Tibial nerve (tissue), 4 donors: ENCODE measurements at places on chromosomes 12 and 14. TPM values are rescaled to one million over a fixed set of nuclear protein-coding genes. Genes with fewer than 3 reads are reported as not detected.
A peak's percentile ranks its signal among the peaks of the same experiment; 100 is the strongest.

GRCh38 chr12:131085125-131085815 is 131.6 kb downstream of the ADGRD1 start:
- DNase-seq, result no peak

GRCh38 chr12:93287149-93287548 is 90.6 kb upstream of the NUDT4 start:
- no peak for DNase-seq

- DNase-seq, result no peak
These were observed 1.5 kb downstream of the RAD51AP1 start for GRCh38 chr12:4540170-4540569.

- DNase-seq, result no peak
These were observed 46.3 kb upstream of the HECTD1 start for GRCh38 chr14:31253746-31254471.

- no peak for DNase-seq
These were observed 106.4 kb downstream of the HECTD4 start for GRCh38 chr12:112275836-112276235.

- no peak for DNase-seq
These were observed 5.1 kb downstream of the ASCL1 start for GRCh38 chr12:102962532-102962931.

DNA sequence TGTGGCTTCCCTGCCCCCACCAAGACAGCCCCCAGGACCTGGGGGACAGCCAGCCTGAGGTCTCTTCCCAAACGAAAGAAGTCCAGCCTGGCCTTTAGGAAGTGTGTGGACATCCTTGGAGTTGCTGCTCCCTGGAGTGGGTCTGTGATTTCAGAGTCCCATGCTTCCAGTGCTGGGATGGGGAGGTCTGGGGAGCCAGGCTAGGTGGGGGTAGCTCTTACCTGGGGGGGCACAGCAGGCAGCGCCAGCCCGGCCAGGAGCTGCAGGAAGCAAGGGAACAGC is 509 bp downstream of the PGF start:
- DNase-seq, result no peak

DNA sequence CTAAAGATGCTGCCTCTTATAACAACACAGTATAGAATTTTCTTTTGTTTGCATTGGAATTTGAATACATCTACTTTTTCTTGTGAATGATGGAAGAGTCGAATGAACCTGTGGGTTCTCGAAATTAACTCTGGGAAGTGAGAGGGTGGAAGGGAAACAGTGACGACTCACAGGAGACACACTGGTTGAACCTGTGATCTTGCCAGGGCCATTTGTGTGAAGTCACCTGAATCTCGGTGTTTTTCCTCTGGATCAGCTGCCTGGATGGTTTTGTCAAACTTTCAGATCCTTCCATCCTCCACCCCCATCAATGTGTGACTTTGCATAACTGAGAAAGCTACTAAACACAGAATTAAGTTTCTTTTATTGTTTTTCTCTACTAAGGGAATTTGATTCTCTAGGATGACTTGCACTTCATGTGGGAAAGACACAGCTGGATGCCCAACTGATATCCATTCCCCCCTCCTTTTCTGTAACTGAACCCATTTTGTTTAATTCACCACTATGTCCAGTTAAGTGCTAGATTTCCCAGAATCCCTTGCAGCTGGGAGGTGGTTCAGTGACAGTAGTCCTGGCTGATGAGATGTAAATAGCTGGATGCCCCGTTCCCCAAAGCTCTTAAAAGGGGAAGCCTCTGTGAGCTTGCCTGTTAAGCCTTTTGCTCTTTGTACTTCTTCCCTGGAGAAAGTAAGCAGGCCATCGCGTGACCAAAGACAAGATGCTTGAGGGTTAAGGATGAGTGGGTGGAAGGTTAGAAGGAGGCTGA is 6.3 kb downstream of the PPFIBP1 start:
- DNase-seq, result no peak

DNA sequence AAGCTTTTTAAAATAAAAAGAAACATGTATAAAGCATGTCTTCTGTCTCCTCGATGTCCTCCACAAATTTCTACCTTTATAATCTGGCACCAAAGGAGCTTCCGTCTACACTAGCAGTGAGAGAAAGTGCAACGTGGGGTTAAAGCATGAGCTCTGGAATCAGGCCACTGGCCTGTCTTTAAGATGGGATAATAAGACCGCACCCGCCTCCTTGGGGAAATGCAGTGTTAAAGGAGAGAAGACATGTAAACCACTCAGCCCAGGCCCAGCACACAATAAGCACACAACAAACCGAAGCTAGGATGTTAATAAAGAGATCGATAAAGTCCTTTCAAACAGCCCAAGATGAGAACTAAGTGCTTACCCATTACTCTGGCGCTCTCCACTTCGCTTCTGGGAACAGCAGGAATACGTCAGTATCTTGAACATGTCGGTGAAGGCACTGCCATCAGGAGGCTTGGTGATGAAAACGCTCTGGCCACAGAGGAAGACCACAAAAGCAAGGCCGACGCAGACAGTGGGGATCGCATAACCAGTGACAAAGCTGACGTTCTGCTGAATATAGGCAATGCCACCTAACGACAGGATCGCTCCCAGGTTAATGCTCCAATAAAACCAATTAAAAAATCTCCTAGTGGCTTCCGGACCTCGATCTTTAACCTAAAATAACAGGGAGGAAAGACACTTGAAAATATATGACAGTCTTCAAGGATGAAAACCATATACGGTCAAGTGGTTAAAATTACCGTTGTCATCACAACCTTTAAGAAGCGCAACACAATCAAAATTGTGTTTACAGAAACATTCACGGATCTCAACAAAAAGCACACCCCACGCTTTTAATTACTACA is 9.1 kb downstream of the SLC15A4 start:
- DNase-seq, result peak; percentile 36

DNA sequence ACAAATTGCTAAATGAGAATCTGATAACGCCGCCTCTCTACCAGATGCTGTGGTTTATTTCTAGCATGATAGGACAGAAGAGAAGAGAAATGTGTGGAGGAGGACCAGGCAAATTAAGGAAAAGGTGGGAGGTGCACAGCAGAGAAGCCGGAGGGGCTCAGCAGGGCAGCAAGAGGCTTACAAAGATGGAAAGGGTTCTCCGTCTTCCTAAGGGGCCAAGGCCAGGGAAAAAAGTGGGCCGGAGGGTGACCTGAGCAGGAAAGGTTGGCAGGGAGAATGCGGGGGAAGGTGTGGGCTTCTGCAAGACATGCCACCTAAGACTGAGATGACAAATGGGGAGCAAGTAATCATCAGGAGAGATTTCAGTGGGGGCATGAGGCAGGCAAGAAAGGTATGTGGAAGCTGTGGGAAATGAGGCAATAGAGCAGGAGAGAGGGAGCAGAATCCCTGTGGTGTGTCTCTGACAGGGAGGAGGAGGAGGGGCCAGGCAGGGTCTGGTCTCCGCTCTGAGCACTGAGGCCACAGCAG is 18.7 kb downstream of the MANSC1 start:
- DNase-seq, result no peak

- no peak for DNase-seq
These were observed 12.1 kb upstream of the SLC24A4 start for GRCh38 chr14:92310776-92311375.

- DNase-seq, result no peak
These were observed 8.0 kb downstream of the STXBP6 start for GRCh38 chr14:25041898-25042297.

DNA sequence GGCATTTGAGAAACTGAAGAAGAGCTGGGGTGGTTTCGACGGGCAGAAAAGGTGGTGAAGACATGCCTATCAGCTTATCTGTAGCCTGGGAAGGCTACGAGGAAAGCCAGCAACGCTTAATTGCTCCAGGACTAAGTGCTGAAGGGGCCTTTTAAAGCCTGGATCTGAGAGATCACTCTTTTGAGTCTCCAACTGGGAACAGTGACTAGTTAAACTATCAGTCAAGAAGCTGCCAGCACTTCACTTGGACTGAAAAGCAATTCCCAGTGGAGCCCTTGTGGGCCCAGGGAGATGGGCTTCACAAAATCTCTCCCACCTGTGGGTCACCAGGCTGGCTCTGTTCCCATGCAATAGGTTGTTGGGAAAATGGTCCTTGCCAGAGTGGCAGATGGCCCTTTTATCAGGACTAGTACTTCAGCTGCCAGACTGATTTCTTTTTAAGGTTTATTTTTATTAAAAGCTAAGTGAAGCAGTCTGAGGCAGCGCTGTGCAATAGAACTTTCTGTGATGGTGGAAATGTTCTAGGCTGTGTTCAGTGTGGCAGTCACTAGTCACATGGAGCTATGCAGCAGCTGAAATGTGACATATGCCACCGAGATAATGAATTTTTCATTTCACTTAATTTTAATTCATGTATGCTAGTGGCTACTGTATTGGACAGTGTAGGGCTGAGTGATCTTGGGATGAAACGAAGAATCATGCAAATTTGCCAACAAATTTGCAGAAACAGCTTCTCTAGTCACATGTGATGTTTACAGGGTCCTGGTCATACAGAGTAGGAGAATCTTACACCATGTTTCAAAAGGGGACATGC is 276.8 kb downstream of the PCNX1 start:
- DNase-seq, result no peak

DNA sequence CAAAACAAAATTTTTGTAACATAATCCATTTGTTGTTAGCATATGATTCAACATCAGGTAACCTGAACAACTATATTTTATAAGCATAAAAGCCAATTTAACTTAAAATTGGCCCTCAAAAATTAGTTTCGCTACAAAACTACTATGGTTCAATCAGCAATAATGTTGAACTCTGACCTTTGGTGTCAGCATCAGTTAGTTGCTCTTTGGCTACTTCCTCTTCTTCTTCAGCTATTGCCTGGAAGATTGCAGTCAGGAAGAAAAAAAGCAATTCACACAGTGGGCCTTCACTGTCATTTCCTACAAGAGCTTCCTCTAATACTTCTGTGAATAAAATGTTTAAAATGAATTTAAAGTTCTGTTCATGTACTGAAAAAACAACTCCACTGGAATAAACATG is 78.2 kb upstream of the CFL2 start:
- no peak for DNase-seq

GRCh38 chr14:31263485-31264133 is 56.0 kb upstream of the HECTD1 start:
- peak; percentile 68 for DNase-seq

DNA sequence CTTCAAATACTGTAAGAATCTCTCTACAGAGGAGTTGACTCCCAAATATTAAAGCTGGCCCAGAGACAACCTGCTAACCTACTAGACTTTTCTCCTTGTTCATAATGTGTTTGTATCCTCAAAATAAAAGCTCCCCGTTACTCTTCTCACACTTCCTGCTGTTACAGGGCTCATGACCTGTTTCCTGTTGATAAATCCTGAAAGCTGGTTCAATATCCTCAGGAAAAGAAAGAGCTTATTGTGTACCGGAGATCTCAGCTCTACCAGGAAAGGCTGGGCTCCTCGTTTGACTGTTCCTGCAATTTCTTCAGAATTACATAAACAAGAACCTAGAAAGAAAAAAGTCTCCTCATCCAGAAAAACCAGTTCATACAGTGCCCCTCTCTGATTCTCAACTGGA is 30.8 kb downstream of the CLEC1A start:
- no peak for DNase-seq

DNA sequence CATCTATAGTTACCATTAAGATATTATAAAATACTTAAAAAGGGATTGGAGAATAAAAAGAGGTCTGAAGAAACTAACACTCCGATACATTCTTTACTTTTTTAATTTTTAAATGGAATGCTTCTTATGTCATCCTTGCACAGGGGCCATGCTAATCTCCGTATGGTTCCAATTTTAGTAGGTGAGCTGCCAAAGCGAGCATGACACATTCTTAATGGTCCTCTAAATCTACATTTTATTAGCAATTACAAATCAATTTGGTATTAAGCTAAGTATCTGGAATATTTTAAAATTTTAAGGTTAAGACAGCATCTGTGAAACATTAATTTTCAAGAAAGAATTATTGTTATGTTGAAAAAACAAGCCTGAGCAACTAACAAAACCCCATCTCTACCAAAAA is 6.2 kb upstream of the ARID4A start:
- no peak for DNase-seq

GRCh38 chr12:2389079-2389790 is 336.4 kb downstream of the CACNA1C start:
- no peak for DNase-seq

DNA sequence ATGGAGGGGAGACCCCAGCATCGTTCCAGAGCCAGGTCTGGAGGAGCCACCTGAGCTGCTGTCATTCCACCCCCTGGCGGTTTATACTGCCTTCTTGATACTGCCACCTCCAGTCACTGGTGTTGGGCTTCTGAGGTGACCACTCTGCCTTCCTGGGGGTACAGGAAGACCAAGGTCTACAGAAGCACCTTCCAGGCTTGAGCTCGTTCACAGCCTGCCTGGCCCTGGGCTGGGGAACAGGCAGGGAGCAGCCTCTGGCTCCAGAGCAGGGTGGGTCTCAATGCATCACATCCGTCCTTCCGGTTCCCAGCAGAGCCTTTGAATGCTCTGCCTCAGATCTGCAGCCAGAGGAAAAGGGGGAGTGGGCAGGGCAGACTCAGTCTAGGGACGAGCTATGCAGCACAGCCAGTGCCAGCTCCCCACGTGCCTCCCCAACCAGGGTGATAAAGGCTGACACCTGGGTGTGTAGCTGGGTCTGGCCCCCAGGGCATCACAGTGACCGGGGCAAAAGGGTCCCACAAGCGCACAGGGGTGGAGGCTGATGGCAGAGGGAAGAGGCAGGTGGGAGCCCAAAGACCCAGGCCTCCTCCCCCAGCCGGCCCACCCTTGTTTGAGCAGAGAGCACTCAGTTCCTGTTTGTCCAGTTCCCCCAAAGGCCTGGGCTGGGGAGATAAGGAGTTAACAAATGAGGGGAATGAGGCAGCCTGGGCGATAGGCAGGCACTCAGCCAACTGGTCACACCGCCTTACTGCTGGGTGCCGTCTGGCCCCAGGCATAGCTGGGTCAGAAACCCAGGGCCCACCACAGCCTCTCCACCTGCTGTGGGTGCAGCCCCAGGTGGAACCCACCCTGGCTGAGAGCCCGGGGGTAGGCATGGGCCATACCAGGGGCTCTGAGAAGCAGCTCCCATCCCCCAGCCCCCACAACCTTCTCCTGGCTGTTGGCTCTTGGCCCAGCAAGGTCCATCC is 17.1 kb downstream of the DEGS2 start:
- DNase-seq, result no peak

DNA sequence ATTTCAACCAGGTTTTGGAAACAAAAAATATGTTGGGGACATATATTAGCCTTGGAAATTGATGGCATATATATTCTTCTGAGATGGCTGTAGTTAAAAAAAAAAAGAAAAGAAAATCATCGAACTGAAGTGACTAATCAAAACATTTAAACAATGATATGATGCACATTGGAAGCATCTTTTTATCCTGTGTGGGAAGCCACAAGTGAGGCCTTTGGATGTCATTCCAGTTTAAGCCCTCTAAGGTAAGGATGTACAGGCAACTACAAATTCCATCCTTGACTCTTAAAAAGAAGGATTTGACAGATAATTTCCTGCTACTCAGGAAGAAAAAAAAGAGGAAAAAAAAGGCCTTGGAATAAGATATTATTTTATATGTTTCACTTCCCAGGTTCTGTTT is 9.6 kb upstream of the PTPRB start:
- DNase-seq, result no peak

GRCh38 chr14:103867523-103867953 is 20.2 kb upstream of the PPP1R13B start:
- DNase-seq, result no peak

Gene GALNT8
- 1.2 TPM for total RNA-seq

Gene RDH16
- total RNA-seq, result 1.7 TPM

Gene ERBB3
- 90.6 TPM for total RNA-seq

Gene KCNC2
- not detected for total RNA-seq

Gene ANO4
- not detected for total RNA-seq

Gene EML5
- total RNA-seq, result 0.60 TPM

Gene ZNF385A
- 12.7 TPM for total RNA-seq

Gene POTEG
- total RNA-seq, result not detected
